Right ventricle myocardium superior (tissue), 1 donor: ENCODE measurements at places on chromosomes 7 and 10. TPM values are rescaled to one million over a fixed set of nuclear protein-coding genes. Genes with fewer than 3 reads are reported as not detected.
A peak's percentile ranks its signal among the peaks of the same experiment; 100 is the strongest.

GRCh38 chr7:8627325-8627724 is 193.9 kb downstream of the NXPH1 start:
- DNase-seq = no peak

- no peak for DNase-seq
Measured at GRCh38 chr7:16734148-16734726, 19.3 kb upstream of the TSPAN13 start.

- peak; percentile 68 for DNase-seq
Measured at GRCh38 chr10:30818854-30819253, 189.3 kb upstream of the LYZL2 start.

DNA sequence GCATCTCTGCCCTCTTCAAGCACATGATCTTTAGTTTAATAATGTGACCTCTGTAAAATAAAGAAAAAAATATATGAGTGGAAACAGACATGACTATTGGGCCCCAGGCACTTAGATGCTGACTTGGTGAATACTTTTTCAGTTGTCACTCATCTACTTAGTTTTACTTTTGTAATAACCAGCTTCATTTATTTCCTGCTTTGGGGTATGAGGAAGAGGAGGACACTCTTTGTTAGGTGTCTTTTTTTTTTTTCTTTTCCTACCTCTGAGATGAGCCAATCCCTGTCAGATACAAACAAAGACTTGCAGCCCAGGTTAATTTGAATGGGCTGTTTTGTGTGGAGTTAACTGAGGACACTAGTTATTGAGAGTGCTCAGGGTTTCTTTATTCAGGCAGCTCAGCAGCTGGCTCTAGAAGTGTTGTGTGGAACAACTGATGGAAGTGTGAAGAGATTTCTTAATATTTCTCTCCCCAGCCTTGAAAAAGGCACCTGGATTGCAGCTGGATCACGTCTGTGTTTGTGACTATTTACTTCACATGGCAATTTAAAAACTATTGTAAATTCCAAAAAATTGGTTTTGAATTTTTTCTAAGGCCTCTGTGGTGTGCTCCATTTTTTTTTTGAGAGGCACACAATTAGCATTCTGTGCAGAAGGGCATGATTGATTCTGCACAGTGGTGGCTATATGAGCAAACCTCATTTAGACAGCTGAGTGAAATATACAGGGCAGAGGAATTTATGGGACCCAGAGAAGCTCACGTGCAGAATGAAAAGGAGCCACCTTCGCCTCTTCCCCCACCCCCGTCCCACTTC is 333.8 kb downstream of the LRMDA start:
- DNase-seq = no peak

Gene OR2A42
- not detected for total RNA-seq

GRCh38 chr7:31093282-31093681 is 41.2 kb downstream of the ADCYAP1R1 start:
- DNase-seq = no peak

- no peak for DNase-seq
Measured at GRCh38 chr7:105685161-105685560, 103.9 kb upstream of the EFCAB10 start.

Gene SLC13A1
- total RNA-seq = not detected

Gene CHN2
- total RNA-seq = 17.7 TPM

GRCh38 chr7:22588351-22588750 is 88.4 kb upstream of the STEAP1B start:
- DNase-seq = no peak

Gene GLI3
- 3.3 TPM for total RNA-seq

Gene C7orf33
- total RNA-seq = not detected

Gene PTN
- 18.8 TPM for total RNA-seq

GRCh38 chr7:94436018-94436604 is 41.4 kb downstream of the COL1A2 start:
- peak; percentile 50 for DNase-seq

Gene GIMAP6
- 29.9 TPM for total RNA-seq

- no peak for DNase-seq
Measured at GRCh38 chr10:33365871-33366411, 31.5 kb upstream of the NRP1 start.

DNA sequence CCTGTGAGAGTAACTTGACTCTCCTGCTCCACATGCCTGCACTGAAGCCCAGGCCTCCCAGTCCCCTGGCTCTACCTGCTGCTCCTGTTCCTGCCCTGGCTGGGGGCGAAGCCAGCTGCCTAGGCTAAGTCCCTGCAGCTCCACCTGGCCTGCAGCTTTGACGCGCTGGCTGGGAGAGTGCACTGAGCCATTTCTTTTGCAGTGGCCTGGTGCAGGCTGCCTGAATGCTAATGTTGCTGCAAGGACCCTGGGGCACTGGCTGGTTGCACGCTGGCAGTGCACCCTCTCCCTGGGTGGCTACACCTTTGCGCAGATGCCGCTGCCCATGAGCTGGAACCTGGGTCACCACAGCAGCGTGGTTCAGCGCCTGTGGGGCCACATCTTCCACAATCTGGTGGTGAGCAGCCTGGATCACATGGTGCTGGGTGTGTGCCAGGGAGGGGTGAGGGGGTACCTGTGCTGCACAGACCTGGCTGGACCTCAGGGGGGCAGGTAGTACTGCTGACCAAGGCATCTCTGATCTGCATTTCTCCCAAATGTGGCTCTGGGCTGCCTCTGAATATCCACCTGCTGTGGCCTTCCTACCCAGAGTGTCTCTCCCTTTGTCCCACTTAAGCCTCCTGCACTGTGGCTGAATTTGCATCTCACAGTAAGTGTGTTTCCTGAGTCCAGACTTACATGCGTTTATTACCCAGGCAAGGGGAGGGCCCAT is 20.0 kb downstream of the IMPDH1 start:
- DNase-seq = no peak

- DNase-seq = no peak
Measured at GRCh38 chr10:24150853-24151252, 58.1 kb upstream of the KIAA1217 start.

- DNase-seq = no peak
Measured at GRCh38 chr7:25879799-25880198, 272.2 kb upstream of the NFE2L3 start.

Gene SRGN
- 37.5 TPM for total RNA-seq

Gene AGK
- total RNA-seq = 27.7 TPM

DNA sequence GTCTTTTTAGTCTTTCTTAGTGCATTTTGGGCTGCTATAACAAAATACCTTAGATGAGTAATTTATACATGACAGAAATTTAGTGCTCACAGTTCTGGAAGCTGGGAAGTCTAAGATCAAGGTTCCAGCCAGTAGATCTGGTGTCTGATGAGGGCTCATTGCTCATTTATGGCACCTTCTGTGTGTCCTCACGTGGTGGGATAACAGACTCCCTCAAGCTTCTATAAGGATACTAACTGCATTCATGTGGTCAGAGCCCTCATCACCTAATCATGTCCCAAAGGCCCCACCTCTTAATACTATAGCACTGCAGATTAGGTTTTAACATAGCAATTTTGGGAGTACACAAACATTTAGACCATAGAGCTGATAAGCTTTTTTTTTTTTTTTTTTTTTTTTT is 80.4 kb downstream of the ZNRF2 start:
- no peak for DNase-seq

Gene LIPF
- total RNA-seq = not detected

DNA sequence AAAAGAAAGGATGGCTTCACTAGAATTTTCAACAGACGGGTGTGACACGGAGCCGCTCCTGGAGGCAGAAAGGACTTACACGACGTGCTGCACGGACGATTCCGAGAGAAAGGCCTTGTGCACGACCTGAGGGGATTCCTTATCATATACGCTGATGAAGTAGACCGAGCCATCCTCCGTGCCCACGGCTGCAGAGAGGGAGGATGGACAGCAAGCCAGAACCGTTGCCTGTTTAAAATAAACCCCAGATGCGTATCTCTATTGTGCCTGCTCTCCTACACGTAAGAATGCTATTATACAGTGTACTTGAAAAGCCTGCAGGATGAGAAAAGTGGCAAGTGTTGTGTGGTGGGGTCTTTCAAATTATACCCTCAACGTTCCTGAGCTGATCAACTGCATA is 38.4 kb downstream of the CFAP43 start:
- DNase-seq = no peak

Gene ELN
- total RNA-seq = 33.2 TPM

DNA sequence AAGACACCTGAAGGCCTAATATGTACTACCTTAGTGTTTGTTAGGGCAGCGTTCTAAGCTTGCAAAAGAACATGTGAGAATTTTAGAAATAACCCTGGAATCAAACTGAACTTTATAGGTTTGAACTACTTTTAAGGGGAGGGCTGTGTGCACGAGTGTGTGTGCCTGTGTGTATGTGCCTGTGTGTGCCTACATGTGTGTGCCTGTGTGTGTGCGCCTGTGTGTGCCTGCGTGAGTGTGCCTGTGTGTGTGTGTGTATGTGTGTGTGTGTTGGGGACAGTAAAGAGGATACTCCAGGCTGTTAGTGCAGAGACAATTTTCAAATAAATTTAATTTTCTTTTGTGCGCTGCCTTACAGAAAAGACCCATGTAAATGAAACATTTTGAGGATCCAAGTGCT is 68.1 kb upstream of the WDR11 start:
- DNase-seq = no peak

Gene TMEM236
- 0.43 TPM for total RNA-seq

DNA sequence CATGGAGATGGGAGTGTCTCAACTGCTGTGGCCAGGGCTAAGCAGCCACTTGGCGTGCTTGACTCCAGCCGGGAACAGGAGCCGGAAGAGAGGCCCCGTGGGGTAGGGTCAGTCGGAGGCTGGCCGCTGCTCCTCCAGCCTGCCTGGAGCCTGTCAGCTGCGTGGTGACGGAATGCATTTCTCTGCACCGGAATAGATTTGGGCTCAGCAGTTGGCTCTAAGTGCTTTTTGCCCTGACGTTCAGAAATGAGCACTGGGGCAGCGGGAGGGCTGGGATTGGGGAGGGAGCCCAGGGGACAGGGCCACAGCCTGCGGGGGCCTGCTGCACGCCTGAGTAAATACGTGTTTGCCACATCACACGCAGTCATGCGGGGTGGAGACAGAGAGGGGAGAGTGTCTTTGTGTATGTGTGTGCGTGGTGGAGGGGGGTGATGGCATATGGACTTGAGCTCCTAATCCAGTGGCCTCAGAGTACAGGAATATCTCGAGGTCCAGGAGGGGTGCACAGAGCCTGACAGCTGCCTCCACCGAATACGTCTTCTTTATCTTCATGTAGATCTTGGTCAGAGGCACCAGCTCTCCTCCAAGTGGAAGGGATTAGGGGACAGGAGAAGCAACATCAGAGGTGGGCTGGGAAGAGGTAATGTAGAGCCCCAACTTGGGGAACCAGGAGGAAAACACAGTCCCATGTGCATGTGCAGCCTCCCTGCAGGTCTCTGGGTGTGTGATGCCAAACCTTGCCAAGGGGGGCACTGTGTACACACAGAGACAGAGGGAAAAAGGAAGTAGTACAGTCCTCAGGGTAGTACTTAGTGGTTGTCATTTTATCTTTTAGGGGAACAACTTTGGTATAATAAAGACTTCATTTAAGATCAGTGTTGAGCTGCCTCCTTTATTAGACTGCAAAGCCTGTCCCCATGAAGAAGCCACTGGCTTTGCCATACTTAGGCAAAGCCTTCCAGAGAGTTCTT is 151.4 kb downstream of the CDH23 start:
- peak; percentile 83 for DNase-seq

GRCh38 chr10:86872757-86873156 is 84.7 kb downstream of the MMRN2 start:
- DNase-seq = no peak

Gene HOXA9
- total RNA-seq = not detected

- DNase-seq = no peak
Measured at GRCh38 chr7:29271319-29271658, 76.7 kb downstream of the CHN2 start.

GRCh38 chr10:34433241-34434076 is 381.6 kb downstream of the PARD3 start:
- no peak for DNase-seq

Gene SNCG
- 23.5 TPM for total RNA-seq

Gene DDX50
- 17.3 TPM for total RNA-seq

Gene ASB10
- 42.6 TPM for total RNA-seq

- no peak for DNase-seq
Measured at GRCh38 chr7:75866114-75866488, 12.7 kb upstream of the RHBDD2 start.

DNA sequence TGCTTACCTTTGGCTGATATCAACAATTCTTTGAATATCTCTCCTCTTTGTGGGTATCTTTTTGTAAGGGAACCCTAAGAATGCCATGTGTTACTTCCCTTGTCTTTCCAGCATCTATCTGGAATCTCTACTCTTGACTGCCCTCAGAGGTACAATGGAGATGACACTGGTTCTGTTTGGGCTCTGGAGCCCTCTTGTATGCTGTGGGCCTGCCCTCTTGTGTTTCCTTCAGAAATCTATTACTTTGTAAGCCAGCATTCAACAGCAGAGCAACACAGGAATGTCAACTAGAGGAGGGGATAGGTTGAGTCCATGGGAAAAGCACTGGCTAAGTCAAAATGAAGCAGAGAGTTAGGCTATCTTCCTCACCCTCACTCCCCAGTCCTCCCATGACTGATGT is 142.3 kb downstream of the XPNPEP1 start:
- no peak for DNase-seq

Gene PLA2G12B
- 0.73 TPM for total RNA-seq

DNA sequence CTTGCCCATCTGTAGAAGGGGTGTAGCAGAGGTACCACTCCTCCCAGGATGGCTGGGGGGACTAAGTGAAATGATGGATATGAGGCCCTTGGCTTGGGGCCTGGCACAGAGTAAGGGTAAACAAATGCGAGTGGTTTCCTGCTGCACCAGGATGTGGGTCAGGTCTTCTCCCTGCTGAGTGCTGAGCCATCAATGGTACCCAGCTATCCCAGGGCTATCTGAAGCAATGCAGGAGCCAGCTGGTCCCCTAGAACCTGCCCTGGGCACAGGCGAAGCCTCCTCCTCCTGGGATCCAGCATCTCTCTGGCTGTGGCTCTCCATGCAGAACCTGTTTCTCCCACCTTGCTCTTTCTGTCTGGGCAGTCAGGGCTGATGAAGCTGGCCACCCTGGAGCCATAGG is 20.9 kb upstream of the GOLGA7B start:
- no peak for DNase-seq

GRCh38 chr7:101363734-101364374 is 1.2 kb downstream of the COL26A1 start:
- peak; percentile 77 for DNase-seq

- DNase-seq = peak; percentile 77
Measured at GRCh38 chr7:2663121-2663886, 24.7 kb upstream of the AMZ1 start.

DNA sequence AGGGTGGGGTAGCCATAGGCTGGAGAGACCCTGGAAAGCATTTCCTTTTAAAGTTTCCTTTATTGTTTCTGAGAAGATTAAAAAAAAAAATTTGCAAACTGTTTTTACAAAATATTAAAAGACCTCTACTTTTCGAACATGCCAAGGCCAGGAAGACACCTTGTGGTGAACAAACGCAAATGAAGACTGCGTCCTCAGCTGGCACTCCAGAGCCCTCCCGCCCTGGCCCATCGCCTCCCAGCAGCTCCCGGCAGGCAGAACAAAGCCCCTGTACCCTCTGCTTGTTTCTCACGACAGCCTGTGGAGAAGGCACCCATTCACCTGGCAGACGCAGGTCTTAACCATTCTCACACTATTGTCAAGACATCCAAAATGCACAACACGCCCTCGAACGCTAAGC is 56.4 kb downstream of the ESYT2 start:
- DNase-seq = no peak
